ENCODE measurements at places on chromosomes 12 and 14.

- no peak for DNase-seq
Measured at GRCh38 chr14:94447206-94447605, 5.4 kb downstream of the SERPINA11 start.

DNA sequence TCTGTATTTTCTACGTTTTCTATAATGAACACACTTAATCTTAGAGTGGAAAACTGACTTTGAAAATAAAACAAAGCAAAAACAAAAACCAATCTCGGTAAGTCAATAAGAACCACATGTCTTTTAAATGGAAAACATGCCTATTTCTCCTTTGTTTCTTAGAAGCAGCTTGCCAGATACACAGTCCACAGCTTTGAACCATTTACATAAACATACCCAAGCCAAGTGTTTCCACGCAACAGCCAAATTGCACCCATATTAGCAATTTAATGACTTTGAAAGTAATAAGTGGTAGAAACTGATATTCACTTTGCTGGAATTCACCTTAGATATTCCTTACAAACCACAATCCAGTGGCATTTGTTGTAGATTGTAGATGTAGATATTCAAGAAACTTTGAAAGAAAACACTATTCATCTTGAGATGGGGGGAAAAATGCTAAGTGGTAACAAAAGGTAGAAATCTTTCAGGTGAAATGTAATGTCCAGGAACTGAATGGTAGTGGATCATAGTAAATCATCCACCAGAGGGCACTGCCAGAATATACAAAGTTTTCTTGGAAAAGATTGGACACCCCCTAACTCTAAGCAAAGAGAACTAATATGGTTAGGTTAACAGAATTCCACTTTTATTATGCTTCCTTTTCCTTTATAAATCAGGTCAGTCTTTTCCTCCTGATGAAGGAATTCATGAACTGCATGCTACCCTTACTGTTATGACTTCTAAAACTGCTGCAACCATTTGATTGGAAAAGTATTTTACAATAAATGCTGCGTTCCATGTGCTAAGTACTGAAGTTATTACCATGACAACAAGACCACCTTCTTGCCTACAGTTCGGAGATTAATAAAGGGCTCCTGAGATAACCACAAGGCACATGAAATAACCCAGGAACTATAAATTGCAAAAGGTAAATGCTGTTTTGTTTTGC, 69.8 kb downstream of the RERG start:
- DNase-seq: no peak

- no peak for DNase-seq
Measured at GRCh38 chr12:123531091-123531490, 2.4 kb downstream of the RILPL1 start.

GRCh38 chr12:132899033-132899432, 11.6 kb upstream of the CHFR start:
- no peak for DNase-seq

DNA sequence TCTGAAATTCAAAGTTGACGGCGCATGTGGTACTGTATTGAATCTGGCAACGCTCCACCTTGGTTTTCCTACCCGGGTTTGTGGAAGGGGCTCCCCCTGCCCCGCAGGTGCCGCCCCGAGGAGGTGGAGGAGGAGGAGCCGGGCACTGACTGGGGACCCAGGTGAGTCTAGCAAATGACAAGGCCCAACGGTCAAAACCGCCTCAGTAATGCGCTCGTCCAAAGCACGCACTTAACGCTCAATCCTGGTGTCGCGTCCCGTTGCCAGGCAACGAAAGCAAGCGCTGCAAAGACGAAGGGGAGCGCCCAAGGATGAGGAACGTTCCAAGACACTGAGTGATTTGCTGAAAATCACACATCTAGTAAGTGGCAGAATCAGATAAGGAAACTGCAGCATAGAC, 24.0 kb upstream of the CLEC4E start:
- DNase-seq: no peak

DNA sequence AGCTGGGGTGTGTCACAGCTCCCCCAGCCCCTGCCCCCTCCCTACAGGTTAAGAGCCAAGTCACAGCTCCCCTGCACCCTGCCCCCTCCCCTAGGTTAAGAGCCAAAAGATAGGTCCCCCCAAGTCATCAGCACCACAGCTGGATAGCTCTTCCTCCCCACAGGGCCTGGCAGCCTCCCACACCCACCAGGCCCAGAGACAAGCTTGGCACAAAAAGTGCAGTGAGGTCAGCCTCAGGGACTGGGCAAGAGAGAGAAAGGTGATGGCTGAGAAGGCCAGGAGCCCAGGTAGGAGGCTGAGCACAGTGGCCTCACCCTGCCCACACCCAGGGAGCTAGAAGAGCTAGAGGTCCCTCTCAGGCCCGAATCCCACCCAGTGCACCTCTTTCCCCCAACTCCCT, 8.7 kb downstream of the ITGA7 start:
- DNase-seq: no peak
